T1000 (cell line): ENCODE measurements at places on chromosomes 5 and 9.

DNA sequence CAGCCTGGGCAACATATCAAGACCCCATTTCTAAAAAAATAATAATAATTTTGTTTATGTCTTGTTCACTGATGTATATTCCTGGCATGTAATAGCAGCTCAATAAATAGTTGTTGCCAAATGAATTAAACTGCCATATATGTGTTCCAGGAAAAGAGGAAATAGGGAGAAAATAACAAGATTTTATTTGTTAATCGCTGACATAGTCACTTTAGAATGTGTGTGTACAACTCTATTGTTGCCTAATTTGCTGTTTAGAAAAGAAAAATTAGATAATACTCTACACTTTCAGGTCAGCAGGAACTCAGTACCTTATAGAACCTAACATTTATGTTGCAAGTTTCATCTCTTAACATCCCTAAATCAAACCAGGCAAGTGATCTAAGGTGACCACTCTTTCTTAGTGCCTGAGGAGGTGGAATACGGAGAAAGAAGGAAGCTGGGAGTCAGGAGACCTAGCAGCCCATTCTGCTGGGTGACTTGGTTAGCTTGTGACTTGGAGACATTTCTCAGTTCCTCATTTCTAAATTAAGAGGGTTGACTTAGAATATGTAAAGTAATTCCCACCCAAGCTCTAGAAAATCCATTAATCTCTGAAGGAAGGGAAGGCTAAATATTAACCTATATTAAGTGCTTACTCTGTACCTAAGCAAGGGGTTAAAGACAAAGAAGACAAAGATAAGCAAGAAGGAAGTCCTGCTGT is 110.3 kb upstream of the IQGAP2 start:
- DNase-seq = no peak

- DNase-seq = no peak
Measured at GRCh38 chr9:16532272-16532671, 338.2 kb downstream of the BNC2 start.

DNA sequence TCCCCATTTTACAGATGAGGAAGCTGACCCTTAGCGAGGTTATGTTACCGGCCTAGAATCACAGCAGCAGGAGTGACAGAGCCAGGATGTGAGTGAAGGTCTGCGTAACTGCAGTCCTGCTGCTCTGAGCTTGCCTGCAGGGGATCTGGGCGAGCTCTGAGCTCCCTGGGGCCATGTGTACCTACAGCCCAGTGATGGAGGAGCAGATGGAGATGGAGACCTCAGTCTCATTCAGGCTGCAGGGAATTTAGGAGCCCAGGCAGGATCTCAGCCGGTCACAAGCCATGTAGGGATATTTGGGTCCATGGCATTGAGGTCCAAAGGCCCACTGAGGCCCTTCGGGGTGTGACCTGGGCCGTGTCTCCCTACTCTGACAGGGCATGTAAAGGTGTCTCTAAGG is 170.6 kb downstream of the CACNA1B start:
- no peak for DNase-seq

- no peak for DNase-seq
Measured at GRCh38 chr9:134210511-134210907, 46.1 kb upstream of the RNU6ATAC start.

DNA sequence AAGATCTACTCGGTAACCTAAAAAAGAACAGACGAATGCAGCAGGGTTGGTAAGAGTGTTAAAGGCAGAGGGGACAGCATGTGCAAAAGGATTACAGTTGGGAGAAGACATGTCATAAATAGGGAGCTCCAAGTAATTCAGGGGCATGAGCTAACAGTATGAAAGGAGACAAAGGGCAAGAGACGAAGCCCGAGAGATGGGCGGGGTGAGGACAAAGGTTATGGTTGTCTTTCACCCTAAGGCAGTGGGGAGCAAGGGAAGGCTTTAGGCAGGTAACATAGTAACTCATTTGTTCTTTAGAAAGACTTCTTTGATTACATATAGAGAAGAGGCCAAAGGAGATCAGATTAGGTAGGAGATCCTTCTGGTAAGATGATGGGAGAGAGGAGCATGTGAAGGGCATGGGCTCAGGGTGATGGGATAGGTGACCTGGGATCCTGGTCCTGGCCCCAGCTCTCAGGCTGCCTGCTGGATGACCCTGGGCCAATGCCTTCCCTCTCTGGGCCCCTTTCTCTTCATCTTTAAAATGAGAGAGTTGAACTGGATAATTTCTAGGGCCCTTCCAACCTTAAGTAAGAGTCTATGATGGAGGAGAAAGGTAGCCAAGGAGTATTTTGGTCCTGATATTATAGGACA is 19.5 kb downstream of the MORN5 start:
- DNase-seq = no peak

DNA sequence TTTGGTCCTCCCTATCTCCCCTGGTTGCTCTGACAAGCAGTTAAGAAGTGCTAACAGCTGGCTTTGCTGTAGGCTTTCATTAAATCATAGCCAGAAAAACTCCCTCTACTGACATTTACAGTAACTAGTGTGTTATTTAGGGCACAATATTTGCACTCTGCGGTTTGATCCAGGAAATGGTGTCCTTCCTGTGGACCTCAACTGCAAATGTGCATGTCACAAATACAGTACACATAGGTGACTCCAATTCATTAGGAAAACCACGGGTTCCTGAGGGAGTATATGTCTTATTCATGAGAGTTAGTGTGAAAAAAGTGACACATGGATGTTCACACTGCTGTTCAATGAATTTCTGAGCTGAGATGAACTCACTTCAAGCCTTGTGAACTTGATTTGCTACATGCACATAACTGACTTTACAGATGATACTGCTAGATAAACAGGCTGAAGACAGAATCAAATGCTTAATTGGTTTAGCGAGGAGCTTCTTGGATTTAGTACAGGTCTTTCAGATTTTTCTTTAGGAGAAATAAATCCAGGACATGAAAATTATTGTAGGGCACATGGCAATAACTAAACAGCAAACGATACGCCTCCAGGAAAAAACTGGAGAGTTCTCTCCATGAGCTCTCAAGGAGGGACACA is 281.5 kb downstream of the EFNA5 start:
- DNase-seq = no peak

DNA sequence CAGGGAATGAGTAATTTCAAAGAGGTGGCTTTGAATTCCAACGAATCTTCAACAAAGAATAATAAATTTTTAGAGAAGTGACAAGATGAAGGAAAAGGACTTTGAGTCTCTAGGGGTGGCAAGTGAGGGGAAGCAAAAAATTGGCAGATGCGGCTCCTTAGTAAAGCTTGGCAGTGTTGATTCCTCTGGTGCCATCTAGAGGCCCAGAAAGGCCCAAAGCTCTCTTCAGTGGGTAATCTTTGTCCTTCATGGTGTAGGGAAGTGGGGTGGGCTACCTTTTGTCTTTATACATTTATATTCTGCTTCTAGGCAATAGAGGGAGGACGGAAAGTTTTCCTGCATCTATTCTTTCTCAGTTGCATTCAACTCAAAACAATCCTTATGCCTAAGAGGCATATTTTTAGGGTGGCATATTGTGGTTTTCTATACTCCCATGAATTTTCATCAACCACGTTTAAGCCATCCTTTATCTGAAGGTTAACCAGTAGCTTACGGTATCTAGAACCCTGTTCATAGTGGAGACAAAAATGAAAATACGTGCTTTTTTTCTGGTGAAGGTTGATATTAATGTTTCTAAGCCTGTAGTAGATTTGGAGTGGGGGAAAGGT is 17.5 kb upstream of the ROPN1L start:
- DNase-seq = no peak

DNA sequence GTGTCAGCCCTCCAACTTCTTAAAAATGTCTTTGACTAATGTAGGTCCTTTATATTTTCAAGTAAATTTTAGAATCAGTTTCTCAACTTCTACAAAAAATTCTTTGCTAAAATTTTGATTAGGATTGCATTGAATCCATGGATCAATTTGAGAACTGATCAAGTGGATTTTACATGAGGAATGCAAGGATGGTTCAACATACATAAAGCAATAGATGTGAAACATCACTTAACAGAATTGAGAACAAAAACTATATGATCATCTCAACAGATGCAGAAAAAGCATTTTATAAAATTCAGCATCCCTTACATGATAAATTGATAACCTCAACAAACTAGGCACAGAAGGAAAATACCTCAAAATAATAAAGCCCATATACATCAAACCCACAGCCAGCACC is 190.8 kb downstream of the AUH start:
- no peak for DNase-seq

DNA sequence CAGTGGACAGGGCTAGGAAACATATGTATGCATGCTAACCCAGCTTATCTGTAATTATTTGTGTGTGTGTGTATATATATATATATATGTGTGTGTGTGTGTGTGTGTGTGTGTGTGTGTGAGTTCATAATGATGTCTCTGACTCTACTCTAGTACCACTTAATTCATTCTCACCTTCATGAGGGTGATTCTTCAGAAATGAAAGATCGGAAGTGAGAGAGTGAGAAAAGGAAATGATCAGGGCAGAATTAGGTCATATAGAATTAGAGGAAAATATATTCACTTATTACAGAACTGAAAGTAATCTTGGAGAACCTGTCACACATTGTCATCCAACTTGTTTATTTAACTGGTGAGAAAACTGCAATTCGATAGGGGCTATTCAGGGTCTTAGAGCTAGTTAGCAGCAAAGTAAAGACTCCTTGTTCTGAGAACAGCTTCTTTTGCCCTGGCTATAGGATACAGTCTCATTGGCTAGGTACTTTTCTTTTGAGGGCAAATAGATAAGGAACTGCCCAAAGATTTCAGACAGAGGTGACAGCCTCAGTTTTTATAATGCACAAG is 58.8 kb downstream of the C9orf153 start:
- DNase-seq = no peak

DNA sequence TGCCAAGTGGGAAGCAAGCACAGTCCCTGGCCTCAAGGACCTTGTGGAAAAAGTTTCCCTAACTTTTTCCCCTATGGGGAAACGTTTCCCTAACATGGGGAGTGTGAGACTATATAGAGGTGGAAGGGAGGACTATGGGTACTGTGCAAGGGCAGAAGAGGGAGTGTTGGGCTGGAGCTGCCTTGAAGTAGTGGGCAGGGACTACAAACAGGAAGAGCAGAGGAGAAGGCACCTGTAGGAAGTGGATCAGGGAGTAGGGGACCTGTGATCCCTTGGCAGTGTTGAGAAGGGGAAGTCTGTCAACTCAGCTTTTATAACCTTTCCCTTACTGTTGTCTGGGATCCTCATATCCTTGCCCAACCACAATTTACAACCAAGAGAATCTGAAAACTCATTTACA is 1.4 kb downstream of the CMYA5 start:
- no peak for DNase-seq

- DNase-seq = no peak
Measured at GRCh38 chr5:179254638-179255271, 90.5 kb downstream of the ADAMTS2 start.

DNA sequence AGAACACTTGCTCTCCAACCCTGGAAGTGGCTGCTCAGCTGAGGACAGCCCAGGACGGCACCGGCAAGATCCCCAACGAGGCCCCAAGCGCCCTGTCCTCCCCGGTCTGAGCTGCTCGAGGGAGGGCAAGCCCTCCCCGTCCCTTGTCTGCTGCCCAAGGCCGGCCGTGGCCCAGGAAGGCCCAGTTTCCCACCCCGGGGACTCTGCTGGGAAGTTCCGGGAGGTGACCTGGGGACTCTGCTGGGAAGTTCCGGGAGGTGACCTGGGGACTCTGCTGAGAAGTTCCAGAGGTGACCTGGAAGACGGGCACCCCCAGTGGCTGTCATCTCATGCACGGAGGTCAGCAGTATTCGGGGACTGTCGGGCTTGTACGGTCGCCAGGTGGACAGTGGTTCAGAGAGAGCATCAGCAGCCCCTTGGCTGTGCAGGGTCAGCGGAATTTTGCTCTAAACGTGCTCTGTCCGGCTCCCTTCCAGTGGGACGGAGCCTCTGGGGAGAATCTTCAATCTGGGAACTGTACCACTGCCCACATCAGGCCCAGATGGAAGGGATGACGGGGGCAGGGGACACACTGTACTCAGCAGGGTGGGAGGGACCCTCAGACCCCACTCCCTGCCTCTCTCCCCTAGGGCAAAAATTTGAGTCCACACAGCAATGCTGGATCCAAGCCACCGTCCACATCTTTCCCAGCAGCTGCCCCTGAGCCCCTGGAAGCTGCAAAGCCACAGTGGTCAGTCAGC is 7.2 kb downstream of the NACC2 start:
- DNase-seq = no peak
